Activated CD4-positive, CD25-positive, alpha-beta regulatory T cell treated with anti-CD3 and anti-CD28 coated beads, Interleukin-2, amount 50 U/mL, for 72 hours (primary cell): ENCODE measurements at places on chromosomes 11 and 22.

- no peak for DNase-seq
Measured at GRCh38 chr11:64525711-64526110, 65.3 kb upstream of the SLC22A12 start.

DNA sequence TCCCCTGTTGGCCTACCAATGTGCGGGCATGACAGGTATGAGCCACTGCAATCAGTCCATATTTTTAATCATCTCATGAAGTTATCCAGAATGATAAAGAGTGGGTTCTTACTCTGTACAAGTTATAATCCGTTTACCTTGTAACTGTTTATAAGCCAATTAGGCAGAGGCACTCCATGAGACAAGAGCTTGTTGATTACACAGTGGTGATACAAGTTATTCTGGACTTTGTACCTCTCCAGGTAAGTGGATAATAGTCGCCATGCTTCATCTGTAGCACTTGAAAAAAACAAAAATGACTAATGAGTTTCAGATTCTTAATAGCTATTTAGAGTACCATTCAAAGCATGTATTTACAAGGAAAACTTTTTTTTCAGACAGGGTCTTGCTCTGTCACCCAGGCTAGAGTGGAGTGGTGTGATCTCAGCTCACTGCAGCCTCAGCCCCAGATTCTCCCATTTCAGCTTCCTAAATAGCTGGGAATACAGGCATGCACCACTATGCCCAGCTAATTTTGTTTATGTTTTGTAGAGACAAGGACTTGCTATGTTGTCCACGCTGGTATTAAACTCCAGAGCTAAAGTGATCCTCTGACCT is 17.7 kb upstream of the FNBP4 start:
- DNase-seq, result no peak

DNA sequence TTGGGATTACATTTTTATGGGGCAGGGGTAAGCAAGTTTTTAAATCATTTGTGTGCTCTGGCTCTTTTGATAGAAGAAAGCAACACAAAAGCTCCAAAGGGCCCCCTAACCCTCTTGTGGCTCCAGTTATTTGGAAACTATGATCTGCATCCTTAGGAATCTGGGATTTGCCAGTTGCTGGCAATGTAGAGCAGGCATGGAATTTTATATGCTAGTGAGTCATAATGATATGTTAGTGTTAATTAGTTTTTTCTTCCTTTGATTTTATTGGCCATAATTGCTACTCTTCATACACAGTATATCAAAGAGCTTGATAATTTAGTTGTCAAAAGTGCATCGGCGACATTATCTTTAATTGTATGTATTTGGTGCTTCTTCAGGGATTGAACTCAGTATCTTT is 10.1 kb downstream of the RAG1 start:
- DNase-seq, result no peak

DNA sequence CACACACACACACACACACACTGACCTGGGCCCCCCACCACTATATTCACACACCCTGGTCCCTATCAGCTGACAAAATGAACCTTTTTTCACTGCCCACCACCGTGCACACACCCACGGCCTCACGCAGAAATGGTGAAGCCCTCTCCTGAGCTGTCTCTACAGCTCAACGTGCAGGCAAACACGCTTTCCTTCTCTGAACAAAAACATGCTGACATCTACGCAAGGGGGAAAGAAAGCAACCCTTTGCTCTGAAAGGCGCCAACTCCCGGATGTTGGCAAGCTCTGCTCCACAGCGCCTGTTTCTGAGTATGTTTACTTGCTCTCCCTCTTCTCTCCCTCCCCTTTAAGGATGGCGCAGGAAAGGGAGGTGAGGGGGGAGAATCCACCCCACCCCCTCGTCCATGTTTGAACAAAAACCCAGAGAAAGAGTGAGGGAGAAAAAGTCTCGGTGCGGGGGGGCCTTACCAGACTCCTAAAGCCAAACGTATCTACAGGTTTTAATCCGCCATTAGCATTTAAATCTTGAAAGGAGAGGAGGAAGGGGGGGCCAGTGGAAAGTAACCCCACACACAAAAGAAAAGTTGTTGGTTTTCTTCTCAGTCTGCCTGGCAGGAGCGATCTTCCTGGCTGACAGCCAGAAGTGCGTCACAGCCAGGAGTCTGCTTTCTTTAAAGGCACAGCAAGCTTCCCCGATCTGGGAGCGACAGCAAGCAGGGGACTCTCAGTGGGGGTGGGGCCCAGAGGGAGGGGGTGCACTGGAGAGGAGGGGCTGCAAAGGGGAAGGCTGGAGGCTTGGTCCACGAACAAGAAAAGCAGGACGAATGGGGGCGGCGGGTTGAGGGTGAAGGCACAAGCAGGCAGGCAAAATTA is 39.6 kb downstream of the NUMA1 start:
- peak; percentile 53 for DNase-seq

- no peak for DNase-seq
Measured at GRCh38 chr11:118621784-118622375, 14.5 kb downstream of the PHLDB1 start.

- DNase-seq, result no peak
Measured at GRCh38 chr22:19307872-19308271, 16.4 kb upstream of the CLTCL1 start.

DNA sequence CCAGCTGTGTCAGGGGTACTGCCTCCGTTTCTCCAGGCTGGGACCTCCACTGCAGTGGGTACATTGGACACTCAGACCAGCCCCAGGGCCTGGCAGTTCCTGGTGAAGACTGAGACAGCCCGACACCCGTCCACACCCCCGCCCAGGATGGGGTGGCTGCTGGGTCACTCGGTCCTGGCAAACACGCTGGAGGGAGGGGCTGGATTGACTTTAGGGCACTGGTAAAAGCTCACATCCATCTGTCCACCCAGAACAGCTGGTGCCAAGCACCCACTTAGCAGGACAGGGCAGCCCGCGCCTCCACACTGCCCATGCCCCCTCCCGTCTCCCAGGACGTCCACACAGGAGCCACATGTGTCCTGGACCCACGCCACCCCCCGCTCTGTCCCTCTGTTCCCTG is 10.7 kb upstream of the TBX1 start:
- DNase-seq, result no peak

DNA sequence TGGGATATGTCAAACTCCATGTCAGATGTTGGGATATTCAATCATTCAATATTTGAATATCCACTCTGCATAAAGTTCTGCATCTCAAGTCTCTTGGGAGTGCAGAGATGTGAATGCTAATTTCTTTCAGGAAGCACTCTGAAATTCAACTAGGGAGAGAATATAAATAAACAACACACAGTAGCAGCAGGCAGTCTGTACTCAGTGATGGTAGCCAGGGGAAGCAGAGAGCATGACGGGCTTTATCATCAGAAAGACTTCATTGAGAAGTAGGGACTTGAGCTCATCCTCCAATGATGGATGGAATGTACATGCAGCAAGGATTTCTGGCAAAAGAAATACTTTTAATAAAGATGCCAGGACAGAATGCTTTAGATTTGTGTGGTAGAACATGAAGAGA is 9.8 kb upstream of the TEAD1 start:
- no peak for DNase-seq

DNA sequence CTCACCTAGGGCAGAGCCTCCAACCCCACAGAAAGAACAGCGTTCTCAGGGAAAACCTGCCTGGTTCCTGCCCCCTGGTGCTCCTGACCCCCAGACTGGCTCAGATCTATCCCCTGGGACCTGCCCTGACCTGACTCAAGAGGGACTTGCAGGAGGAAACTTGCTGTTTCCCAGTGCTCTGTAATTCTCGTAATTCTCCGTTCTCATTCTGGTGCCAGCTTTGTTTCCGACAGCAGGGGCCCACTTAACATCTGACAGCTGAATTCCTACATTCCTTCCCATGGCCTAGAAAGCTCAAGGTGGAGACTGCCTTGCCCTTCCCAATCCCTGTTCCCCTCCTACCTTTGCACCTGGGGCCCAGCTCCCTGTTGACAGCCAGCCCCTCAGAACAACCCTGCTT is 12.5 kb upstream of the CSF2RB start:
- no peak for DNase-seq

DNA sequence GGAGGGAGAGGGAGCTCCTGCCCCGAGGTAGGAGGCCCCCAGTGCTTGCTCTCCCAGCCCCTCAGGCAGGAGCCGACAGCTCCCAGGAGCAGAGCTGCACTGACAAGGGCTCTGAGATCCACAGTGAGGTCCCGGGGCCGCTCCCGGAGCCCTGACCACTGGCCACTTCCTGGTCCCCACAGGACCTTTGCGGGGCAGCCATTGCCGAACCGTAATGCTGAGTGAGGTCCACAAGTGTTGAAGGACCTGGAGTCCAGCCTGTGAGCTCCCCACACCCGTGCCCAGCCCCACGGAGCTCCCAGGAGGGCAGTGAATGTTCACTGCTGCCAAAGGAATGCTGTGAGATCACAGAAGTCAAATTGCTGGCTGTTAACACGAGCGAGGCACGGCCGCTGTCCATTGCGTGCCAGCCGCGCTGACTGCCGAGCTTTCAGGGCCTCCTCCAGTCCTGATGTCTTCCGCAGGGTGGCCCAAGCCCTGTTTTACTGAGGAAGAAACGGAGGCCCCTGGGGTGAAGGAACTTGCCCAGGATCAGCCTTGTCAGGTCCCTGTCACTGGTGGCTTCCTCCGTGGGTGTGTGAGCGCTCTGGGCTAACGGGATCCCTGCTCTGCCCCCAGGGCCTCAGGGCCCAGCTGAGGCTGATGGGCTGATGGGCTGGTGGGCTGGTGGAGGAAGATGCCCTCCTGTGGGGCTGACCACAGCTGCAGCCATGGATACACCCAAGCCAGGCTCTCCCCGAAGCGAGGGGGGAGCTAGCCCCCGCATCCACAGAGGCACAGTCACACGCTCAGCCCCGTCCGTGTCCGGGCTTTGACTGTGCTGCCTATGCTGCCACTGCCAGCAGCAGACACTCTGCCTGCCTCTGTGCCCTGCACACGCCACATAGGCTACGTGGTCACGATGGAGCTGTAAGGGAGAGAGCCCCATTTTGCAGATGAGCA is 70.8 kb downstream of the WNT7B start:
- DNase-seq, result no peak

- no peak for DNase-seq
Measured at GRCh38 chr22:32048069-32048468, 5.0 kb downstream of the SLC5A1 start.

DNA sequence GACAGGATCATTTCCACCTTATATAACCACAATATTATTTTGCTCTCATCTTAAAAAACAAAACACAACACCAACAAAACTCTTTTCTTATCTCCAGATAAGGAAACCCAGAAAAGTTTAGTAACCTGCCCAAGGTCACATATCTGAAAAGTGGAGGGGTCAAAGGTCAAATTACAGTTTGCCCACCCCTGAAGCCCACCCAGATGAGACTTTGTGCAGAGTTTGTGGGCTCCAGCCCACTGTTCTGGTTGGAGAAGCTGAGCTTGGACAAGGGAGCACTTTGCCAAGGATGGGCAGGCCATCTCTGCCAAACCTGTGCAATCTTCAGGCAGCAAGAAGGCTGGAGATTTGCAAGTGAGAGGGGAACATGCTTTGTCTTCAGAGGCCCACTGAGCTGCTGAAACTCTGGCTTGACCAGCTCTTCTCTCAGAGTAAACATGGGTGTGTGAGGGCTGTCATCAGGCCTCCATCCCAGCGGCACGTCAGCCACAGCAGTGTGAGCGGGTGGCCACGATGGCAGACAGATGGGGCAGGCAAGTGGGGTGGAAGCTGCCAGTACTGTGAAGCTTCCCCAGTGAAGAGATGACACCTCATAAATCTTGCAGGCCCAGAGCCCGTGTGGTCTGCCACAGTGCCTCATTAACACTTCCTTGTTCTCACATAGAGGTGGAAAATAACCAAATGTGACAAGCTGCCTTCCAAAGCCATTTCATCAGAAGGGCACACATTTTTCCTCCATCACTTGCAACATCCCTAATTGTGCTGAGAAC is 111.8 kb downstream of the CCDC81 start:
- no peak for DNase-seq
